B cell (primary cell): ENCODE measurements at places on chromosomes 13 and 19. TPM values are rescaled to one million over a fixed set of nuclear protein-coding genes. Genes with fewer than 3 reads are reported as not detected.

Gene IGFL3
- polyA plus RNA-seq = not detected in 2 replicates

Gene LRRC4B
- polyA plus RNA-seq = 0.03 TPM in 1 of 2 replicates, not detected in the other

Gene HAUS5
- polyA plus RNA-seq = 42.8 and 52.3 TPM in 2 replicates

Gene ZNF565
- polyA plus RNA-seq = 2.9 and 3.0 TPM in 2 replicates

Gene F7
- not detected in 2 replicates for polyA plus RNA-seq

Gene NECTIN2
- polyA plus RNA-seq = 0.15 and 1.0 TPM in 2 replicates

Gene KLK11
- polyA plus RNA-seq = not detected in 2 replicates

Gene OSCAR
- polyA plus RNA-seq = 1.1 and 1.7 TPM in 2 replicates

Gene AXL
- polyA plus RNA-seq = not detected in 2 replicates

Gene MEIOSIN
- polyA plus RNA-seq = not detected in 2 replicates

Gene ZIM2
- not detected in 2 replicates for polyA plus RNA-seq

Gene LSM14A
- 90.7 and 137 TPM in 2 replicates for polyA plus RNA-seq

Gene CGB8
- polyA plus RNA-seq = not detected in 2 replicates

Gene KIR2DL1
- 0.04 and 0.22 TPM in 2 replicates for polyA plus RNA-seq

Gene ZFR2
- polyA plus RNA-seq = 0.36 and 0.71 TPM in 2 replicates

Gene TYROBP
- 14.8 and 25.6 TPM in 2 replicates for polyA plus RNA-seq

Gene KASH5
- 0.67 TPM in 1 of 2 replicates, not detected in the other for polyA plus RNA-seq

Gene NCR1
- polyA plus RNA-seq = 0.40 and 2.4 TPM in 2 replicates

Gene CYP2A6
- polyA plus RNA-seq = not detected in 2 replicates

Gene ELAVL3
- polyA plus RNA-seq = 0.01 TPM in 1 of 2 replicates, not detected in the other

Gene SERTM1
- not detected in 2 replicates for polyA plus RNA-seq

Gene MLLT1
- 15.3 and 19.4 TPM in 2 replicates for polyA plus RNA-seq

Gene ZNF846
- 7.2 and 8.8 TPM in 2 replicates for polyA plus RNA-seq

Gene RXFP2
- not detected in 2 replicates for polyA plus RNA-seq

Gene MAMSTR
- 0.17 and 0.60 TPM in 2 replicates for polyA plus RNA-seq

Gene ADAMTSL5
- polyA plus RNA-seq = 0.09 and 0.56 TPM in 2 replicates

Gene A1BG
- 28.4 and 52.6 TPM in 2 replicates for polyA plus RNA-seq

Gene ZNF724
- polyA plus RNA-seq = 0.94 and 1.6 TPM in 2 replicates

Gene PGLYRP1
- not detected in 2 replicates for polyA plus RNA-seq

Gene GRAMD1A
- polyA plus RNA-seq = 83.8 and 90.5 TPM in 2 replicates
